ENCODE measurements at places on chromosomes 6 and 20.

- DNase-seq: no peak
Measured at GRCh38 chr6:29447670-29448069, 8.6 kb downstream of the OR10C1 start.

GRCh38 chr6:102582569-102582968 lies 1189.1 kb downstream of the GRIK2 start:
- no peak for DNase-seq

GRCh38 chr6:159961528-159961927 lies 7.4 kb upstream of the IGF2R start:
- DNase-seq: no peak

DNA sequence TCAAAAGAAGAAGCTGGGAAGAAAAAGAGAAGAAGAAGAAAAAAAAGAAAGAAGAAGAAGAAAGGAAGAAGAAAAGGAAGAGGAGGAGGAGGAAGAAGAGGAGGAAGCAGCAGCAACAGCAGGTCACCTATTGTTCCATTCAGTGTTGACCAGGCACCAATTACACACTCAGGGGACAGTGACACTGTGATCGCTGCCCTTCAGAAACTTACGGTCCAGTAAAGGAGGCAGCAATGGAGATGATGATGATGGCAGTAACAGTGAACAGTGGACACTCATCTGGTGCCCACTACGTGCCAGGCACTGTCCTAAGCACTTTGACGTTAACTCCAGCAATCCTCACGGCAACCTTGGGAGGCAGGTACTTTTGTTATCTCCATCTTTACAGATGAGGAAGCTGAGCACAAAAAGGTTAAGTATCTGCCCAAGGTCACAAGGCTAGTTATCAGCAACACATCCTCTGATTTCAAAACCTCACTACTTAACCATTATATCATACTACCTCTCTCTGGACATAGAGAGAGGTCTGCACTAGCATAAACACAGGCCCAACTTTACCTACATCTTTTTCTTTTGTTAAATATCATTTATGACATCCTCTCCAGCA lies 83.2 kb downstream of the SLC22A23 start:
- DNase-seq: no peak

GRCh38 chr6:2817903-2818443 lies 23.7 kb downstream of the SERPINB1 start:
- DNase-seq: no peak
